ENCODE measurements at places on chromosomes 2 and 18.

DNA sequence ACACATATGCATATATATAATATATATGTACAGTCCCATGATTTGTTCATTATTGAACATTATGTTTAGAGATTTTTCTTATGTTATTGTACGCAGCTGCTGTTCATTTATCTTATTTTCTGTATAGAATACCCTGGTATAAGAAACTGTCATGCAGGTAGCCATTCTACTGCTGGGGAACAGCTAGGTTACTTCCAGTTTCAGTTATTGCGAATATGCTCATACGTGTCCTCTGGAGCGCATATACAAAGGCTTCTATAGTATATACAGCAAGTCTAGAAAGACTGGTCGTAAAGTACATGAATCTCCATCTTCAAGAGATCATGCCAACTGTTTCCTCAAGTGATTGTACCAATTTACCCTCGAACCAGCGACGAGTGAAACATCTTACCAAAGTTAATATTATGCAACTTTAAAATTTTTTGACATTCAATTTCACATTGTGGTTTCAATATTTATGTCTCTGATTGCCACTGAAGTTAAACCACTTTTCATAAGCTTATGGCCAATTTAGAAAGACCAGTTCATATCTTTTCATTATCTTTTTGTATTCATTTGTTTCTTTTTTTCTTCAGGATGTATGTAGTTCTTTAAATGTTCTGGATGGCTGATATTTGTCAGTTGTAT, 53.5 kb downstream of the RDH14 start:
- no peak for DNase-seq

- no peak for DNase-seq
Measured at GRCh38 chr2:70482401-70482800, 71.2 kb downstream of the TGFA start.

DNA sequence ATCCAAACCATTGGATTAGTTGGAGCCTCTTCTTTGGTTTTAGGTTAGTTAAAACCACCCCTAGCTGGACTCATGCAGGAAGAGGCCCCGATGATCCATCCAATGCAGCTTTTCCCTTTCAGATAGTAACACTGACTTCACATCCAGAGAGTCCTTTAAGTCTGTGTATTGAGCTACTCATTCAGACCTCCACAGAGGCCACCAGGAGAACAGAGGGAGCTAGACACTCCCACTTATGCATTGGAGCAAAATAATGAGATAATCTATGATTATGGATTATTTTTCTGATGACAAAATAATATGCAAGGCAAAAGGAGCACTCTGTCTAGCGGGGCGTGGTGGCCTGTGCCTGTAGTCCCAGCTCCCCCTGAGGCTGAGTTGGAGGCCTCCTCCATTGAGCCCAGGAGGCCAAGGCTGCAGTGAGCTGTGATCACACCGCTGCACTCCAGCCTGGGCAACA, 1.6 kb upstream of the ROCK2 start:
- DNase-seq, result no peak

DNA sequence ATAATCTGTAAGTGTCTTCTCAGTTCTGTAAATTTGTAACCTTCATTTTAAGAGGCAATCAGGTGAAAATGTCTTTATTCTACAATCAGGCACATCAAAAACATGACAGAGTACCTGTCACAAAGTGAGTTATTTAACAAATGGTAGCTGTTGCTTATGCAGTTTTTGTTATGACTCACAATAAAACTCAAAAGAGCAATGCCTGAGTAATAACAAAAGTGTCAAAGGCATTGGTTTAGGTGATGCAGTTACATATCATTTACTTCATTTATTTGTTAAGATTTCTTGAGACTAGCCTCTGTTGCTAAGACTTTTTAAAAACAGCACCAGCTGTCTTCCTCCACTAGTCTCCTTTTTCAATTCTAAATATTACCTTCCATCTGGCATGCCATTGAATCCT, 177.8 kb downstream of the KIAA1328 start:
- DNase-seq, result no peak

DNA sequence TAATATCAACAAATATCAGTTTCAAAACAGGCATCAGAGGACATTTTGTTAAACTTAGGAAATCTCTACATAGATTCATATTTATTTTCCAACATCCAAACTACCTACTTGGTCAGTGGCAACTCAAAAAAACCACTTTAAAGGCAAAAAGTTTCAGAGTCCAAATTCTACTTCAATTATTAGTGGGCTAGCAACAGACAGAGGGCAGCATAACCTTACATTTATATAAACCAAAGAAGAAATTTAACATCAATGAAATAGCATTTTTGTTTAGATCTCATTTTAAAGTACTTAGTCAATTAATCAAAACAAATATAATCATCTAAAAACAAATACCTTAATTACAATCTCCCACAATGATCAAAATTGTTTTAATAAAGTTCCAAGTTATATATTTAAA, 33.3 kb downstream of the RTTN start:
- DNase-seq, result peak; percentile 40

DNA sequence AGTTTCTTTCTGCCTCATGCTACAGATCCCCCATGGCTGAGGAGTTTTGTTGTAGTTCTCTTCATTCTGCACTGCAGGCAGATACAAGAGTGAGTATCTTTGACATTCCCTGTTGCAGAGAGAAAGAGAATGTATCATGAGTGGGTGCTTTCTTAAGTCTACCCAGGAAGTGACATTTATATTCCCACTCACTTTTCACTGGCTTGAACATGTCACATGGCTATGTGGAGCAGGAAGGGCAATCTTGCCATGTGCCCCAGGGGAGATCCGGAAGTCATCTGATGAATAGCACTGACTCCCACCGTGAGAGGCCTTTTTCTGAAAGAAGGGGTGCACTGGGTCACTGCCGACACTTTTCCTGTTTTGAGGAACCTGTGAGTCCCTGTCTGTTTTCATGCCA, 66.4 kb upstream of the BOD1L2 start:
- no peak for DNase-seq

- peak; percentile 94 for DNase-seq
Measured at GRCh38 chr2:38959938-38960608, 70.4 kb downstream of the ARHGEF33 start.

GRCh38 chr18:39453882-39454281, 1888.3 kb upstream of the CELF4 start:
- peak; percentile 83 for DNase-seq

GRCh38 chr2:23711979-23712755, 214.8 kb downstream of the ATAD2B start:
- DNase-seq, result peak; percentile 25

- DNase-seq, result peak; percentile 26
Measured at GRCh38 chr2:135150725-135151124, 98.6 kb downstream of the RAB3GAP1 start.

DNA sequence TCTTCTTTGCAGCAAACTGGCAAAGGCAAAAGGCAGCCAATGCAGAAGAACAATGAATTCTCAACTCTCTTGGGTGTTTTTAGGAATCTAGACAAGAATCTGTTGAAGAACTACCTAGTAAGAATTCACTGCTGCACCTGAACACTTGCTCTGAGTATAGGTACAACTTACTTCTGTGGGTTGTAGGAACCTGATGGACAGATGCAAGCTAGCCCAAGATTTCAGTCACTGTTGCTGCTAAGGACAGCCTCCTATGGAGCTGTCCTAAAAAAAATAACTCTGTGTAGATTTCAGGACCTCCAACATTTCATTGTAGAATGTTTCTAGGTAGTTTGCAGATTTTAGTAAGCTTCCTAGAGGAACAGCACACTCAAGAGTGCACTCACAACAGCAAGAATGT, 363.5 kb downstream of the CBLN2 start:
- no peak for DNase-seq

DNA sequence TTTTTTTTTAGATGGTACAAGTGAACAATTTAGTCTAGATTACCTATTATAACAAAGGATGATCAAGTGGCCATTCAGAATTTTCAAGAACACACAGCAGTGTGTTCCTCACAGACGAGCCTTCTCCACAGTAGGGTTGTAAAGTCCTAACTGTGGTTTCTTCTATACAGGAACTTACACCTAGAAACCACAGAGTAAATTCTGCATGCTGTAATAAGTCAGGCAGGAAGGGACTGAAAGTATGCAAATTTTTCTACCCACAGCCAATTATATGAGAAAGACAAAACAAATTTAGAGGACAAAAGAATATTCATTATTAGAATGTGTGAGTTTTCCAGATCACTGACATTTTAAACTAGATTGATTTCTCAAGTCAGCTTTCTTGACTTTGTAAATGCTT, 99.5 kb downstream of the RBMS1 start:
- DNase-seq, result no peak

GRCh38 chr2:120379916-120380893, 34.3 kb downstream of the INHBB start:
- DNase-seq, result no peak

DNA sequence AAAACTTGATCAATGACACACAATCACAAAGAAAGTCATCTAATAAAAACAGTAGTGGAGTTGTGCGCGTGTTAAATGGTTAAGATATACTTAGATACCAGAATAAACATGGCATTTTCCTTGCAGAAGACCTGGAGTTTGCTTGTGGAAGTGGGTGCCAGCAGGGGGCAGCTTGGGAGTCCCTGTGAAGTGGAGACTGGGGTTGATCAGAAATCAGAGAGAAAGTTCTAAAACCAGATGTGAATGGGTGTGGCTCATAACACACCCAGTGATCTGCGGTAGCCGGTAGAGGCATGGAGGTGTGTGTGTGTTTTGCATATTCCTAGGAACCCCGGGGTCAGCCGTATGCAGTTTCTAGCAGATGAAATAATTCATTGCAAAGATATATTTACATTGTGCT, 300.1 kb upstream of the TRIB2 start:
- peak; percentile 65 for DNase-seq

DNA sequence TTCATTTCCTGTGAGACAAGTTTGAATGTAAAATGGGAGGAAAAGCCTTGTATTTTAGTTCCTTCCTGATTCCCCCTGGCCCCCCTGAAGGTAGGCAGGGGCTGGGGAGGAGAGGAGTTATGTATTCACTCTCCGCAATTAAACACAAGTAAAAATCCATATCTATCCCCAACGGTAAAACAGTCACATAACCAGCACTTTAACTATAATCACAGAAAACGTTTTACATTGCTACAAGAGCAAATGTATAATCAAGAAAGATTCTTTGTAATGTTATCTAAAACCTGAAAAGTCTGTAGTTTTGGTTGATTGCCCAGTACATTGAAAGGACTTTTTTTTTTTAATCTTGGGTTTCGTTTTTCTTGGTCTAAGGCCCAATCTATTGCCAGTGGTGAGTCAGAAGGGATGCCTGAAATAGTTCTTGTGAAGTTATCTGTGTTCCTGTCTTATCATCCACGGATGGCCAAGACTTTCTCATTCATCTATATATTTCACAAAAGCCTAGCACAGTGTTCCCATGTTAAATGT, 34.5 kb upstream of the CCNYL1 start:
- peak; percentile 95 for DNase-seq

DNA sequence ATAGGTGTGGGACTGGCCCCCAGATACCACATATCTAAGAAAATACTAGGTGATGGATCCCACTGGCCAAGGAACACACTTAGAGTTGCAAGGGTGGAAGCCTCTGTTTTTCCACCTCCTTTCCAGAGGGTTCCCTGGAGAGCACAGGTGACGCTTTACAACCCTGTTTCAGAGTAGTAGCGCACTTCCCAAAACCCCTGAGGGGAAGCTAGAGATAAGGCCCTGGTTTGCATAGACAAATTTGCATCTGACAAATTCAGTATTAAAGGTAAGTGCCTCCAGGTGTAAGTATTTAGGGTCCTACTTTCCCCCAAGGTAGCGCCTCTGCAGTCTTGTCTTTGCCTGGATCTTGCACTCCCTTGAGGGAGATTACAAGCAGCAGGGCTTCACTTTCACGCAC, 474 bp upstream of the CERKL start:
- DNase-seq, result no peak

- DNase-seq, result no peak
Measured at GRCh38 chr2:216183462-216183861, 74.3 kb downstream of the XRCC5 start.

DNA sequence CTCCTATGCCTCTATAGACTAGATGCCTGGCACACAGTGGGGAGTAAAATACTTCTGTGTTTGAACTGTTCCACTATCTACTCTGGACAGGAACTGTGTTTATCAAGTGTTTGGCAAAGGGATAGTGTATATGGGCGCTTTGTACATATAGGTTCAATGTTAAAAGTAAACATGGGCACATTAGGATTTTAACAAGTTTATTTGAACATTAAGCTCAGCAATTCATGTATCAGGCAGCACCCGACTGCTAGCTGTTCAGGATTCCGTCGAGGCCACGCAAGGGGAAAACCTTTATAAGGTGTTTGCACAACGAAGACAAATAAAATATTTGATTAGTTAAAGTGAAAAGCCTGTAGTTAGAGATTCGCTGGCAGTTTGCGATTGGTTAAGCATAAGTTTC, 43.4 kb upstream of the ROCK2 start:
- DNase-seq, result no peak

DNA sequence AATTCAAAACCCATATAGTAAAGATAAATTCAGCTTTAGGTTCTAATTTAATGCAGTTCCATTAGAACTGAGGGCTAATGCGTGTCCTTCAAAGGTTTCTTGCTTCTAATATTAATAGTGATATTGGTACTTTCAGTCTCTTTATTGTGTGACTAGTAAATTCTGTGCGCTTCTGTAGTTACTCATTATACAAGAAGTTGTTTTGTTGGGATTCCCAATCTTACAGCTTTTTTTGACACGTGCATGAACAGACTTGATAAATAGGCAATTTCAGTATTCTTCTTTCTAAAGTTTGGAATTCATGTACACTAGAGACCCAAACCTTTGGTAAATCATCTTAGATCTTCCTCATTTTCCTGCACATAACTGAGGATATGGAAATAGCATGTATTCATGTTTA, 71.8 kb downstream of the HAUS1 start:
- no peak for DNase-seq

DNA sequence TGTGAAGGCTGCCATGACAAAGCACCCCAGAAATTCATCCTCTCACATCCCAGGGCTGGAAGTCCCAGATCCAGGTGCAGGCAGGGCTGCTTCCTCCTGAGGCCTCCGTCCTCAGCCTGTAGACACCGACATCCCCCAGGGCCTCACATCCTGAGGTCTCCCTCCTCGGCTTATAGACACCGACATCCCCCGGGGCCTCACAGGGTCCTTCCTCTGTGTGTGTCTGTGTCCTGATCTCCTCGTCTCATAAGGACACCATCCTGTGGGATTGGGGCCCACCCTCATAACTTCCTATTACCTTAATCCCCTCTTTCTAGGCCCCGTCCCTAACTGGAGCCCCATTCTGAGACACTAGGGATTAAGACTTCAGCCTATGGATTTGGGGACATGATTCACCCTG, 92.0 kb upstream of the SNTG2 start:
- DNase-seq, result no peak

All from iris pigment epithelial cell (primary cell).